Airway epithelial cell (primary cell): ENCODE measurements at places on chromosomes 3 and 15. TPM values are rescaled to one million over a fixed set of nuclear protein-coding genes. Genes with fewer than 3 reads are reported as not detected.

ST6GAL1 gene
- 13.3 and 19.5 TPM in 2 replicates for total RNA-seq

MAGI1 gene
- 4.3 and 6.4 TPM in 2 replicates for total RNA-seq

HES1 gene
- 95.4 and 109 TPM in 2 replicates for total RNA-seq

SUCNR1 gene
- not detected in 2 replicates for total RNA-seq

DIPK2A gene
- total RNA-seq: 22.3 and 42.9 TPM in 2 replicates

ACTC1 gene
- total RNA-seq: not detected in 2 replicates

CLEC3B gene
- total RNA-seq: 0.79 TPM in 1 of 2 replicates, not detected in the other

TLR9 gene
- total RNA-seq: 0.07 TPM in 1 of 2 replicates, not detected in the other

TRIM42 gene
- not detected in 2 replicates for total RNA-seq

RASGRF1 gene
- not detected in 2 replicates for total RNA-seq

PAQR5 gene
- 1.0 and 4.7 TPM in 2 replicates for total RNA-seq

ANKRD34C gene
- total RNA-seq: not detected in 2 replicates

USP13 gene
- total RNA-seq: 3.7 and 4.4 TPM in 2 replicates

GOLGA6L9 gene
- total RNA-seq: 2.5 TPM in 2 replicates

RETNLB gene
- not detected in 2 replicates for total RNA-seq

TMEM158 gene
- total RNA-seq: 6.0 and 8.8 TPM in 2 replicates

CCR3 gene
- not detected in 2 replicates for total RNA-seq

SNX4 gene
- 23.1 and 32.9 TPM in 2 replicates for total RNA-seq

BCHE gene
- 0.65 and 0.92 TPM in 2 replicates for total RNA-seq
